ENCODE measurements at places on chromosomes 11 and 22.
A peak's percentile ranks its signal among the peaks of the same experiment; 100 is the strongest.

DNA sequence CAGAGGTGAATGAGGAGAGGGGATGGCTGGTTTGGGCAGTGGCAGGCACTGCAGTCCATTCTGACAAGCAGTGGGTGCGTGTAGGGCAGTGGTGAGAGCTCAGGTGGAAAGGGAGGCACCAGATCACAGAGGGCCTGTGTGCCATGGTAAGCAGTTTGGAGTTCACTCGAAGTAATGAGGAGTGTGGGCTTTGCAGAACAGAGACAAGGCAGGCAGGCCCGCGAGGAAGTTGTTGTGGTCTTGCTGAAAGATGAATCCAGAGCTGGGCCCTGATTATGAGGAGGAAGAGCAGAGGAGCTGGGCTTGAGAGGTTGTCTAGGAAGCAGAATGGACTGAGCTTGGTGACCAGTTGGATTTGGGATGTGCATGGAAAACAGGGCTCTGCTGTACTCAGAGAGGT is 1.6 kb upstream of the DNAJB13 start:
- no peak for DNase-seq

- no peak for DNase-seq
These were observed 82.9 kb upstream of the THY1 start for GRCh38 chr11:119505861-119506260.

GRCh38 chr11:78949976-78950690 is 375.5 kb upstream of the NARS2 start:
- no peak for DNase-seq

DNA sequence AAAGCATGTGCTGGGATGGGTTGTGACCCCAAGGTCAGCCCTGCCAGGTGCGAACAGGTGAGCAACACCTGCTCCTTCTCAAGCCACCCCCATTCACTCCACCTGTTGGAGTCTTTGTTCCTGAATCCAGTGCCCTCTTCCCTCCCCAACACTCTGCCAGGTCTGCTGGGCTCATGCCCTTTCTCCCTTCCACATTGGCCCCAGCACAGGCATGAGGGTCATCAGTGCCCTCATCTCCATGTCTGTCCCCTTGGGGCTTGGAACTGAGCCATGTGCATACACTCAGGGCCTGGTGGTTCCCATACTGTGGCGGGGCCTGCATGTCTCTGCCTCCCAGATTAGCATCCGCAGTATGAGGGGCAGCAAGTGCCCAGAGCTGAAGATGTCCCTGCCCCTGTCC is 19.1 kb downstream of the RFPL2 start:
- no peak for DNase-seq

GRCh38 chr22:42959576-42960509 is 55.1 kb downstream of the PACSIN2 start:
- peak; percentile 87 for DNase-seq

DNA sequence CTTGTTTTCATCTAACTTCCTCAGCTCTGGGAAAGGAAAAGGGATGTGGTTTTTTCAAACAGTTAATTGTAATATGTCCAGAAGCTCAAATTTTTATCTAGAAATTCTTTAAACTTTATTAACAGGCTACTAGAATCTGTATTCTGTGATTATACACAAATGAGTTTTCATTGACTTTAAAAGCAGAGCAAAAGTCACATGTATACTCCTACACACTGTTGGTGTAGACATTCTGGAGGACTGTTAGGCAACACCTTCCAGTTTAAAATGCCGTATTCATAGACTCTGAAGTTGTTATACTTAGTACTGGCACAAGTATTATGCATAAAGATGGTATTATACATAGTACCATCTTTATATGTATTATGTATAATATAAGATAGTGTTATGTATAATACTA is 64.9 kb downstream of the SPECC1L start:
- DNase-seq: no peak

Measured in ACHN (cell line).